Progenitor cell of endocrine pancreas (in vitro differentiated cells): ENCODE measurements at places on chromosomes 7 and 10. TPM values are rescaled to one million over a fixed set of nuclear protein-coding genes. Genes with fewer than 3 reads are reported as not detected.
A peak's percentile ranks its signal among the peaks of the same experiment; 100 is the strongest.

DNA sequence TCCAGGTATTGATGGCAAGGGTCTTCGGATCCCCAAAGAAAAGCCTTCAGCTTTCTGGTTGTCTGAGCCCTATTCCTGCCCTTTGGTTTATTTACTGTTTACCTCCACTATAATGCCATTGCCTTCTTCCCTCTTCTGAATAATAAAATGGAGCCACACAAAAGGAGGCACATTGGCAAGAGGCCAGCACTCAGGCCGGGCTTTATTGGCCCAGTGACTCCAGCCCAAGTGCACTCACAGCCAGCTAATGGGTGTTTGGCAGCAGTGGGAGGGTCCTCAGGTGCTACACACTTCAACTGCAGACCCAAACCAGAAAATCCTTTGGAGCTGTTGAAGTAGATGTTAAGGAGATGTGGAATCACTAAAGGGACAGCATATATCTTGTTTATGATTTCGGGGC lies 336.0 kb downstream of the PLXNA4 start:
- H3K27me3 ChIP-seq, result peaks cover 3% of the 10 kb centered on the region
- H3K4me1 ChIP-seq, result no peaks in the 10 kb centered on the region
- H3K4me3 ChIP-seq, result no peak overlapping the region
- no peaks in the 10 kb centered on the region for H3K36me3 ChIP-seq

DNA sequence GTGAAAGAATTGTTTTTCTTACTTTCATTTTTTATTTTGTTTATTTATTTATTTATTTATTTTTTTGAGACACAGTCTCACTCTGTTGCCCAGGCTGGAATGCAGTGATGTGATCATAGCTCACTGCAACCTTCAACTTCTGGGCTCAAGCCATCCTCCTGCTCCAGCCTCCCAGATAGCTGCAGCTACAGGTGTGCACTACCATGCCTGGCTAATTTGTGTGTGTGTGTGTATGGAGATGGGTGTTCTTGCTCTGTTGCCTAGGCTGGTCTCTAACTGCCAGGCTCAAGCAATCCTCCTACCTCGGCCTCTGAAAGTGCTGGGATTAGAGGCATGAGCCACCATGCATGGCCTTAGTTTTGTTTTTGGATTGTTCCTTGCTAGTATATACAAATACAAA lies 55.4 kb upstream of the TRIM8 start:
- no peak overlapping the region for H3K4me3 ChIP-seq
- peaks cover 6% of the 10 kb centered on the region for H3K4me1 ChIP-seq
- no peak for DNase-seq
- no peaks in the 10 kb centered on the region for H3K27me3 ChIP-seq

DNA sequence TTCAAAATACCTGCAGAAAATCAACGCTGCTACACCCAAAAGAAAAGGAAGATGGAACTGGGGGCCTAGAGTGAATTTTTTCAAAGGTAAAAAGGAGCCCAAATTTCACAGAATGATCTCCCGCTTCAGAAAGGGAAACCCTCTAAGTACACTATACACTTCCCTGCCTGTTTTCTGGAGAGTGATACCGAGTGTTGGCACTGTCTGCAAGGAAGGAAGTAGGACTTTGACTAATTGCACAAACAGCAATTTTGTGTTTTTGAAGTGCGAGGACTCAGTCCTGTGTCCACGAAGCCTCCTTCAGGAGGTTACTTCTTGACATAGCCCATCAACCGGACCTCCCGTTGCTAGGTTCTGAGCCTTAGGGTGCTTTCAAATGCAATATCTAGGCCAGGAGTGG lies 106.3 kb downstream of the KIAA1217 start:
- H3K4me3 ChIP-seq, result no peak overlapping the region
- no peak for DNase-seq
- no peaks in the 10 kb centered on the region for H3K27me3 ChIP-seq
- H3K4me1 ChIP-seq, result peaks cover 36% of the 10 kb centered on the region

DNA sequence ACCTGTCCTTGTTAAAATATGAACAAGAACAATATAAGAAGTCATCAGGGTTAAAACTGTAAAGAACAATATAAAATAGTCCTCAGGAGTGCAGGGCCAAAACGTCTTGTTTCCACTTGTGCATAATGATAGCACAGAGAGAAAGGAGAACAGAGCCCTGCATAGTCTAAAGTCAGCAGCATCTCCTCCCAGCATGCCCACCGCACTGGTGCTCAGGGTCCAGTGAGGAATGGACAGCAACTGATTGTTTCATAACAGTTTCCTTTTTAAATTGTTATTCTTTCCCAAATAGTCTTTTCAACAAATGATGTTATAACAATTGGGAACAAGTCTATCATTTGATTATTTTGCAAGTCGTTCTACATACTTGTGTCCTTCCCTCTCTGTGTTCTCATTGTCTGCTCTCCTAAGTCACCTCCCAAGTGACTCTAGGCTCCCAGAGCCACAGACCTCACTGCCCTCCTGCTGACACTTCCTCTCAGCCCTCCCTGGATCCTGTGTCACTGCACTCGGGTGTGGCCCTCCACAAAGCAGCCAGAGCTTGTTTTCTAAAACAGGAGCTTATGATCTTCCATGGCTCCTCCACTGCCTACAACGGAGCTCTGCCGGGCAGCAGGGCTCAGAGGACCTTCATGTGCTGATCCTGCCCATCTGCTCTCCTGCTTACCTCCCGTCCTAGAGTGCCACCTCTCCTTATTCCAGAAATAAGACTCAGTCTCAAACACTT lies 27.6 kb downstream of the COBL start:
- H3K27ac ChIP-seq, result peak overlapping the region; percentile 3
- H3K27me3 ChIP-seq, result peaks cover 8% of the 10 kb centered on the region
- no peak for DNase-seq

- peaks cover 24% of the 10 kb centered on the region for H3K4me1 ChIP-seq
- DNase-seq, result peak; percentile 59
- no peak overlapping the region for H3K27ac ChIP-seq
- no peaks in the 10 kb centered on the region for H3K27me3 ChIP-seq
Measured at GRCh38 chr10:14536241-14537213, 205.8 kb upstream of the FRMD4A start.

The MOGAT3 gene
- not detected in 2 replicates for total RNA-seq

The BTAF1 gene
- total RNA-seq, result 38.0 and 40.4 TPM in 2 replicates

The ADCY1 gene
- 11.3 and 13.6 TPM in 2 replicates for total RNA-seq
